ENCODE measurements at places on chromosomes 7 and 10. TPM values are rescaled to one million over a fixed set of nuclear protein-coding genes. Genes with fewer than 3 reads are reported as not detected.

- DNase-seq = peak; percentile 80
These were observed 28.2 kb downstream of the PDGFA start for GRCh38 chr7:491292-491957.

DNA sequence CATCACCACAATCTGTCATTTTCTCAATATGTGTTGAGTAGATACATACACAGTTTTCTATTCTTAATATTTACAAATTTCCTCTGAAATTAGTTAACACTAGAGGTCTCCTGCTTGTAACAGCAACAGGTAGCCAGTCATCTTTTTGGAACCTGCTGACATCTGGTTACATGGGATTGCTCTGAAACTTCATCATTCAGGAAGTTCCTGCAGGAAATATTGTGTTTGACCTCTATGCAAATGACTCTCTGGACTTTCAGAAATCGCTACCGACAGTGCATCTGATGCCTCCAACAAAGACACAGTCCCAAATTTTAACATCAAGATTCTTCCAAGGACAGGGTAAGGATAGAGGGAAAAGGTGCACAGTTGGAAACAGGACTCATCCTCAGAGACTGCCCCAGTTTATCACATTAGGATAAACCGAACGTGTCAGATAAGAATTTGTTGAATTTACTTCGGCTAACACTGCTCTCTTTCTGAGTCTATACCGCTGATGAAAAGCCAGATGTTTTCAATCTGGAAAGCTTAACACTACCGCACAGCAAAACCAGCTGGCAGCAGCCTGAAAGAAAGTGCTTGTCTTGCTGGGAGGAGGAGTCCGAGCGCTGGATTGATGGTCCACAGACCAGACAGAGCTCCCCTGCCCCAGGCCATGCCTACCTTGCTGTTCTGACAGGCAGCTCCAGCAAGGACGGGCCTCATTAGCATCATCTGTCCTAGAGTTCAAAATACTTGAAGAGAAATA is 633.4 kb downstream of the PARD3 start:
- DNase-seq = no peak

DNA sequence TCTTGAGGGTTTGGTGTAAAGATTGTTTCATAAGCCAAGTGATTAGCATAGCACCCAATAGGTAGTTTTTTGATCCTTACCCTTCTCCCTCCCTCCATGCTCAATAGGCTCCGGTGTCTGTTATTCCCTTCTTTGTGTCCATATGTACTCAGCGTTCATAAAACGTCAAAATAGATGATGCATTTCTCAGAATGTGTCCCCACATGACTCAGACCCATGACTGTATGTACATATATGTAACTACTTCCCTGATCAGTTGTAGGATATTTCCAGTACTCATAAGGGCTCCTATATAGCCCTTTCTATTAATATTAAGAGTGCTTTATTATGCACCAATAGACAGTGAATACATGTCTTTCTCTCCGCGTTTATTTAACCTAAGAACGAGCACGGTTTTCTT is 466.9 kb downstream of the KIF20B start:
- DNase-seq = no peak

Gene CC2D2B
- total RNA-seq = 5.8 TPM

GRCh38 chr10:112442063-112442462 is 4.7 kb downstream of the ZDHHC6 start:
- no peak for DNase-seq
